Activated CD4-positive, alpha-beta T cell treated with anti-CD3 and anti-CD28 coated beads for 36 hours (primary cell): ENCODE measurements at places on chromosomes 1 and 21. TPM values are rescaled to one million over a fixed set of nuclear protein-coding genes. Genes with fewer than 3 reads are reported as not detected.

- peak overlapping the region; percentile 8 for H3K27ac ChIP-seq
- no peak overlapping the region for H3K4me3 ChIP-seq
- H3K36me3 ChIP-seq: peaks cover 18% of the 10 kb centered on the region
- no peaks in the 10 kb centered on the region for H3K27me3 ChIP-seq
Observed at GRCh38 chr1:15870421-15870820, 22.9 kb downstream of the SPEN start.

- no peaks in the 10 kb centered on the region for H3K27me3 ChIP-seq
- H3K27ac ChIP-seq: no peak overlapping the region
- H3K4me3 ChIP-seq: no peak overlapping the region
- no peak for DNase-seq
- no peaks in the 10 kb centered on the region for H3K4me1 ChIP-seq
Observed at GRCh38 chr1:11151114-11151513, 38.0 kb upstream of the ANGPTL7 start.

GRCh38 chr1:36133484-36133883, 8.5 kb upstream of the COL8A2 start:
- H3K4me1 ChIP-seq: peaks cover 4% of the 10 kb centered on the region
- H3K27ac ChIP-seq: no peak overlapping the region
- H3K36me3 ChIP-seq: peaks cover 6% of the 10 kb centered on the region
- H3K27me3 ChIP-seq: no peaks in the 10 kb centered on the region
- no peak for DNase-seq
- no peak overlapping the region for H3K4me3 ChIP-seq

DNA sequence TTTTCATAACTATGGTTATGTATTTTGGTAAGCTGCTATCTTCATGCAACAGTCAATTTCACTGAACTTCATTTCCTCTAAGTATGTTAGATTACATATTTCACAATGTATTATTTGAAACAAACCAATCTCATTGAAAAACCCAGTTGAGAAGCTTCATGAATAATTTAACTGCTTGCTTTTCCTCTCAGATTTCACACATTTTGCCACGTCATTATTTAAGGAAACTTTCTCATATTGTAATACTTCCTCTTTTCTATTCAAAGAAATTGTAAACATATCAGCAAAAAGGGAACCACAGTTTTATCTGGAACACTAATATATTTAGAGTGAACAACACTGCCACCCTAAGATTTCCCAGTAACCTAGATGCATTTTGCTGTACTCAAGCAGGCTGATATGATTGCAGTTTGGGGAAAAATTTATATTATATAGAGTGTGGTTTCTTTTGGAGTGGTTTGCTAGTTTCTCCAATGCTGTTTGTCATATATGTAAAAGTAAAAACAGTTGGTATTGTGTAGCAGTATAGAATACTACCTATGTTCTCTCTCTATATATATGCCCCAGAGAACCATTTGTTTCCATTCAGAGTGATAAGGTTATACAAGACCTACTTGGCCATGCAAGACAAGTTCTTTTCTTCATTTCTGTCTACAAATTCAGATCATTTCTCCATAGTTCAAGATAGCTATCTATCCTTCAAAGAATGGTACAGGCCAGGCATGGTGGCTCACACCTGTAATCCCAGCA, 28.4 kb upstream of the AHCTF1 start:
- peaks cover 3% of the 10 kb centered on the region for H3K27me3 ChIP-seq
- no peak overlapping the region for H3K4me3 ChIP-seq
- no peaks in the 10 kb centered on the region for H3K36me3 ChIP-seq
- peak overlapping the region; percentile 69 for H3K27ac ChIP-seq
- peaks cover 6% of the 10 kb centered on the region for H3K4me1 ChIP-seq

DNA sequence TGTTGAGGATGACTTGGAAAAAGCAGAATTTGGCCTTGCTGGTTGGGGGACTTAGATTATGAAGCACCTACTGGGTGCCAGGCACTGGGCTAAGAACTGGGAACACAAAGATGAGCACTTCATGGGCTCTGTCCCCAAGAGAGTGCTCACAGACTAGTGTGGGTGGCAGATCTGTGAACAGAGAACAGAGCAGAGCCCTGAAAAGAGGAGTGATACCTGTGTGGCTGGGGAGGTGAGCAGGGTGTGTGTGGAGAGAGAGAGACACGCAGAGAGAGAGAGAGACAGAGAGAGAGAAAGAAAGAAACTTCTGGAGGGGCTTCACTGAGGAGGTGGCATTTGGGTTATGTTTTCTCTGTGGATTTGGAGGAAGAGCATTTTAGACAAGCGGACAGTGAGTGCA, 61.1 kb upstream of the PPP2R5A start:
- no peaks in the 10 kb centered on the region for H3K27me3 ChIP-seq
- H3K27ac ChIP-seq: peak overlapping the region; percentile 9
- no peak for DNase-seq
- no peak overlapping the region for H3K4me3 ChIP-seq

- H3K4me3 ChIP-seq: no peak overlapping the region
- no peak for DNase-seq
- H3K27ac ChIP-seq: no peak overlapping the region
- no peaks in the 10 kb centered on the region for H3K36me3 ChIP-seq
- H3K4me1 ChIP-seq: peaks cover 9% of the 10 kb centered on the region
Observed at GRCh38 chr1:117812869-117813511, 116.4 kb downstream of the GDAP2 start.

- no peaks in the 10 kb centered on the region for H3K36me3 ChIP-seq
- no peaks in the 10 kb centered on the region for H3K27me3 ChIP-seq
Observed at GRCh38 chr1:36408479-36408878, 10.8 kb upstream of the LSM10 start.

DNA sequence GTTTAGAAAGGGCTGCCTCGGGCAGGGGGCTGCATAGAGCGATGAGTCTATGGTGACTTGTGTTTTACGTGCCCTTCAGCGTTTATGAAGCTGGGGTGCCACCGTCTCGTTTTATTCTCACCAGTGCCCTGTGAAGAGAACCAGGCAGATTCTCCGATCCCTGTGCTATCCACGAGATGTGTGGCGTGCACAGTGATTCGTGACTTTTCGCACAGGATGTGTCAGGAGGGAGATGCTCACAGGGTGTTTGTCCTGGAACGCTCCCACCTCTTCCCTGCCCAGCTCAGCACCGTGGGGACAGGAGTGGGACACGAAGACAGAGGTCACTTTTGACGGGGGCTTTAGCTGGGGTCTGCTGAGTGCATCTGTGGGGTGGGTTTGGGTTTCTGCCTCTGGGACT, 54.9 kb upstream of the AJAP1 start:
- no peak overlapping the region for H3K4me3 ChIP-seq
- no peaks in the 10 kb centered on the region for H3K4me1 ChIP-seq
- no peaks in the 10 kb centered on the region for H3K36me3 ChIP-seq
- H3K27me3 ChIP-seq: peaks cover 13% of the 10 kb centered on the region

DNA sequence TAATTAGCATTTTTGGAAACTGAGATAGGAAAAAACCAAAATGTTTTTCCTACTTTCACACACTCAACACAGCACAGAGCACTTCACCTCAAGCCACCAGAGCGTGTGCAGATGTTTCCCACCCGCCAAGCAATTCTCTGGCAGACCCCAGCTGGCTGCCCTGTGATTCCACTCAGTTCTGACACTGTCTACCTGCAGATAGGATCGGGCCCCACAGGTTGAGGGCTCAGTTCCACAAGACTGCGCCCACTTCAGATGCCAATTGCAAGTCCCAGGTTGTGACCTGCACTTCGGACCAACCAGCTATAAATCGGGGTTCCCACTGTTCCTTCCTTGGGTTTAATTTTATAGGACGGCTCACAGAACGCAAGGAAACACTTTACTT, 9.9 kb downstream of the KIAA1614 start:
- no peak overlapping the region for H3K4me3 ChIP-seq
- H3K36me3 ChIP-seq: no peaks in the 10 kb centered on the region
- H3K27ac ChIP-seq: no peak overlapping the region
- no peaks in the 10 kb centered on the region for H3K27me3 ChIP-seq
- no peaks in the 10 kb centered on the region for H3K4me1 ChIP-seq

DNA sequence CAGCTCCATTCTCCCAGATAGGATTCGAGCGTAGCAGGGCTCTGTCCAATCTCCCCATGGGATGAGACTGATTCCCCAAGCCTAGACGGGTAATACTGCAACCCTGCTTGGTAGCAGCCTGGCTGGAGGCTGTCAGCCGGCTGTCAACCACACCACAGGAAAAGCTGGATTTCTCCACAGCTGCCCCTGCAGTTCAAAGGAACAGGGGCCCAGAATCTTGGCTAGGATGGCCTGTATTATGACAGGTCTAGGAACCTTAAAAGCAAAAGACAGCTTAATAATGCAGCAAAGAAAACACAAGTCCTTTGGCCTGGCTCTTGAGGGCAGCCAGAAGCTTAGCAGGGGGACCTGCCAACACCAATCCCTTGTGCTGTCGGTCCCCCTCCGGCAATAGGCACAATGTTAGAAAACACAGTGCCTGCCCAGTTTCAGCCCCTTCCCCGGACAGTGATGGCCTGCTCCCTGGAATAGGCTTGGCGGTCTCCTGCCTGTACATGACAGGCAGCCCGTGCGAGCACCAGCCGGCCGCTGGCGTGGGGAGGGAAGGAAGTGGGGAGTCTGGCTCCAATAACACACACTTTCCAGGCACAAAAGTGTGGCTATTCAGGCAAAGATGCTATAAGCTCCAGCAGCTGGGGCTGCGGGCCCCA, 90.5 kb downstream of the TRABD2B start:
- no peaks in the 10 kb centered on the region for H3K4me1 ChIP-seq
- H3K4me3 ChIP-seq: no peak overlapping the region
- no peaks in the 10 kb centered on the region for H3K27me3 ChIP-seq
- H3K27ac ChIP-seq: no peak overlapping the region
- no peak for DNase-seq

- H3K27ac ChIP-seq: no peak overlapping the region
- no peaks in the 10 kb centered on the region for H3K36me3 ChIP-seq
- H3K4me1 ChIP-seq: no peaks in the 10 kb centered on the region
Observed at GRCh38 chr1:180919183-180919700, 6.5 kb downstream of the KIAA1614 start.

- no peaks in the 10 kb centered on the region for H3K36me3 ChIP-seq
- no peak overlapping the region for H3K4me3 ChIP-seq
- no peaks in the 10 kb centered on the region for H3K27me3 ChIP-seq
- H3K27ac ChIP-seq: no peak overlapping the region
Observed at GRCh38 chr1:71783071-71783470, 499.3 kb downstream of the NEGR1 start.

- peaks cover 6% of the 10 kb centered on the region for H3K36me3 ChIP-seq
- H3K4me3 ChIP-seq: no peak overlapping the region
- H3K27ac ChIP-seq: no peak overlapping the region
- peaks cover 27% of the 10 kb centered on the region for H3K4me1 ChIP-seq
- DNase-seq: no peak
Observed at GRCh38 chr1:9591669-9592509, 3.2 kb downstream of the TMEM201 start.

GRCh38 chr21:26849428-26850115, 4.4 kb upstream of the ADAMTS1 start:
- no peaks in the 10 kb centered on the region for H3K36me3 ChIP-seq
- peaks cover 38% of the 10 kb centered on the region for H3K27me3 ChIP-seq
- no peak overlapping the region for H3K27ac ChIP-seq
- no peak overlapping the region for H3K4me3 ChIP-seq

DNA sequence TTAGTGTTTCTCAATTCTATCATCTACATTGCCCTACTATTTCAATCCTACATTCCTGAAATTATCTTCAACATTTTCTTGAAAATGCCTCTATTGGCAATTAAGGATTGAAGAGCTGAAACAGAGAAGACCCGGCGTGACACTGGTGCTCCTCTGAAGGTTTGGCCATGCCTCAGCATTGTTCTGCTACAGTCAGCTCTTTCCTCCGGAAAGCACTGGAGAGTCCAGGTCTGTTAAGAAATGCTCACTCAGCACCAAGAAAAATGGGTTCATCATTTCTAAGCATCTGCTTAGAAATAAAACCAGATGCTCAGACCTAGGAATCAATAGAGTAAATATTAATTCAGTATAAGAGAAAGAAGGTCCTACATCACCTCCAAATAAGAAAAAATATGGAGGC, 58.8 kb downstream of the WARS2 start:
- H3K27ac ChIP-seq: no peak overlapping the region
- peaks cover 34% of the 10 kb centered on the region for H3K36me3 ChIP-seq
- no peak overlapping the region for H3K4me3 ChIP-seq
- no peaks in the 10 kb centered on the region for H3K27me3 ChIP-seq
- DNase-seq: no peak

GRCh38 chr1:247448107-247448791, 9.7 kb downstream of the OR2B11 start:
- H3K4me3 ChIP-seq: no peak overlapping the region
- peak; percentile 31 for DNase-seq
- H3K36me3 ChIP-seq: peaks cover 21% of the 10 kb centered on the region
- H3K4me1 ChIP-seq: no peaks in the 10 kb centered on the region
- H3K27me3 ChIP-seq: no peaks in the 10 kb centered on the region

- peaks cover 6% of the 10 kb centered on the region for H3K27me3 ChIP-seq
- no peak overlapping the region for H3K4me3 ChIP-seq
- no peak for DNase-seq
- no peaks in the 10 kb centered on the region for H3K36me3 ChIP-seq
- no peak overlapping the region for H3K27ac ChIP-seq
Observed at GRCh38 chr1:197973206-197973605, 56.0 kb downstream of the LHX9 start.

- no peak for DNase-seq
- peaks cover 17% of the 10 kb centered on the region for H3K4me1 ChIP-seq
- H3K27ac ChIP-seq: no peak overlapping the region
- H3K27me3 ChIP-seq: no peaks in the 10 kb centered on the region
- peak overlapping the region; percentile 15 for H3K4me3 ChIP-seq
- peaks cover 35% of the 10 kb centered on the region for H3K36me3 ChIP-seq
Observed at GRCh38 chr21:36384885-36385232, 333 bp upstream of the CHAF1B start.

The NCAM2 gene
- not detected for total RNA-seq

The LMOD1 gene
- total RNA-seq: not detected

The C1QC gene
- total RNA-seq: not detected

The PGLYRP4 gene
- total RNA-seq: not detected

The PCP4L1 gene
- total RNA-seq: 0.21 TPM

The CBR1 gene
- 48.6 TPM for total RNA-seq

The CDK18 gene
- 4.9 TPM for total RNA-seq

The EVA1C gene
- 10.4 TPM for total RNA-seq

The AQP10 gene
- not detected for total RNA-seq
